Stimulated activated CD8-positive, alpha-beta memory T cell treated with anti-CD3 and anti-CD28 coated beads, Interleukin-7, amount 100 ng/mL, for 1 hour (primary cell): ENCODE measurements at places on chromosomes 2 and 18.
A peak's percentile ranks its signal among the peaks of the same experiment; 100 is the strongest.

- no peak for DNase-seq
These were observed 117.0 kb downstream of the NFATC1 start for GRCh38 chr18:79512461-79513380.

GRCh38 chr2:167209784-167210183, 321.5 kb downstream of the XIRP2 start:
- DNase-seq, result no peak

DNA sequence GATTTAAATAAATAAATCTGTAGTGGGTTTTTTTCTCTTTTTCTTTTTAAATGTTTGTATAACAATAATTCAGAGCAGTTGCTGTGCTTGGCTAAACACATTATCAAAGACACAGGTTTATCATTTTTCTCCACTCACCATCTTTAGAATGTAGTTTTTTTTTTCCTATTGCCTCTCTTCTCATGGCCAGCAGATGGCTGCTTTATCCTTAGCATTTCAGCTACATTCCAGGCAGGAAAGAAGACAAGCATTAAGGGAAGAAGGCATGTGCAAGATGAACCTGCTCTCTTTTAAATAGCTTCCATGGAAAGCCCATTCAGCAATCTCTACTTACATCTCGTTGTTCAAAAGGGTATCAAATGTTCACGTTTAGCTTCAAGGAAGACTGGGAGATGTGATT, 42.6 kb downstream of the ARHGAP15 start:
- DNase-seq, result no peak

DNA sequence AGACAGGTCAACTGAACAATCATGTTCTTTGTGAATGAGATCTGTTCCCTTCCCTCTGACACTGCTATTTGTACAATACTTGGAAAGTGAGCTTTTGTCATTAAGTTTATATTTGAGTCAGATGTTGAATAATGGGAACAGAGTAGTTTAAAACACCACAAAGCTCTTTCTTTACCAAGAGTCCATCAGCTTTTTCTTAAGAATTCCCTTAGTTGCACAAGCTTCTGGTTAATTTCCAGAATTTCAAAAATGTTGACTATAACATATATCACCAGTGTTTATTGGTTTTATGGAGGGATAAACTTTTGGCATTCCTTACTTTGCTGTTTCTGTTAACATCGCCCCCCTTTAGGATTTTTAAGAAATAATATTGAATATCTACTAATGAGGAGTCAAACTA, 403.7 kb downstream of the CCDC85A start:
- no peak for DNase-seq

GRCh38 chr18:62523631-62524439, 1.0 kb downstream of the ZCCHC2 start:
- DNase-seq, result peak; percentile 6

GRCh38 chr2:98743835-98744234, 12.9 kb upstream of the MGAT4A start:
- no peak for DNase-seq

DNA sequence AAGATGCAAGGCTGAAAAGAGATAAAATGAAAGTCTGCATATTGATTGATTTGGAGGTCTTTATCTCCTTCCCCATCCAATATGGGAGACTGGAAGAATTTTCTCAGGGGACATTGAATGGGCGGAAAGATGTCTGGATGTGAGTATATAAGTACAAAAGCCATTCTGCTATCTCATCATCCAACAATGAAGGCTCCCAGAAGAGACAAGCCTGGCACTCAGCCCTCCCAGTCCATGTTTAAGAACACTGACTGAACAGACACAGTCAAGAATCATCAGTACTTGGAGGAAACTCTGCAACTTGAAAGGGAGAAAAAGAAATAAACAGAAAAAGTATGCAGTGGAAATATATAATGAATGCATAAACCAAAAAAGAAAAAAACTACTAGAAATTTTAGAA, 80.9 kb downstream of the PTRHD1 start:
- DNase-seq, result no peak

- DNase-seq, result no peak
These were observed 33.0 kb downstream of the FHOD3 start for GRCh38 chr18:36330435-36331052.

DNA sequence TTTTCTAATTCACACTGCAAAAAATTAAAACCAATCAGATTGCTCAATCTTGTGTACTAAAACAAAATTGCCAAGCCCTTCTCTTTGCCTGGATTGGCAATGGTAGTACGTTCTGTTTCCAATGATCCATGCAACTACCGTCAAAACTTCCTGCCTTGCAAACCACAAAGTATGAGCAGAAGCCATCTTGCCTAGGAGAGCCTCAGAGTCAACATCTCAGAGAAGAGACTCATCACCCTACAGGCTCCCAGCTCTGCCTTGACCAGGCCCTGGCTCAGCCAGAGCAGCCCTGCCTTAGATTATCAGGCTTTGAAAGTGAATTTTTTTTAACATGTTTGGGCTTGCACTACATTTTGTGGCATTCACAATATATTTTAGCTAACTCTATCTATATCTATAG, 574.1 kb downstream of the SATB2 start:
- no peak for DNase-seq

DNA sequence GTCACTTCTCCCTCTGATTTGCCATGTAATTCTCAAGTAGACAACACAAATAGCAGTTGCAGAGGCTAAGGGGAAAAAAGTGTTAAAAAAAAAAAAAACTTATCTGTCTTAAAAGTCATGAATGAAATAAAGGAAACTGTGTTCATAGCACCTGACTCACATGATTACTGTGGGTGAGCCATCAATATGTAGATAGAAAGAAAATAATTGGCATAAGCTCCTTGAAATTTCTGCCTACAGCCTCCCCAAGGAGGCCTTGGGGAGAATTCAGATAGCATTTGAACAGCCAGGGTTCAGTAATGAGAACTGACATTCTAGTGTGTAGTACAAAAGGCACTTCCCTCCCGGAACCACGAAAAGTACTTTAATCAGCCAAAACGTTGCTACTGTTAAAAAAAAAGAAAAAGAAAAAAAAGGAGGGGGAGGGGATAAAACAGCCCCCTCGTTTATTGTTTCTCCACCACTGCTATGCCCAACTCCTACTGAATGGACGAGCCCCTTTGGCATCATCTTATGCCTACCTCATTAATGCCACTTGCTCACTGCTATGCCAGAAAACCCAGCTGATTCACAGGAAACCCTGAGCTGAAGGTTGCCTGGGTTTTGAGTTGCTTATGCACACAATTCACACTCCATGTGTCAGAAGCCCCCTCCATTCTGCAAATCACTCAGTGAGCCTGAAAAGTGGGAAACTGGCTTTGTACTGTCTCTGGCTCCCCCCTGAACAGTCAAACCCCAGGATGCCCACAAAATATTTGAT, 65.5 kb upstream of the KLF7 start:
- no peak for DNase-seq

DNA sequence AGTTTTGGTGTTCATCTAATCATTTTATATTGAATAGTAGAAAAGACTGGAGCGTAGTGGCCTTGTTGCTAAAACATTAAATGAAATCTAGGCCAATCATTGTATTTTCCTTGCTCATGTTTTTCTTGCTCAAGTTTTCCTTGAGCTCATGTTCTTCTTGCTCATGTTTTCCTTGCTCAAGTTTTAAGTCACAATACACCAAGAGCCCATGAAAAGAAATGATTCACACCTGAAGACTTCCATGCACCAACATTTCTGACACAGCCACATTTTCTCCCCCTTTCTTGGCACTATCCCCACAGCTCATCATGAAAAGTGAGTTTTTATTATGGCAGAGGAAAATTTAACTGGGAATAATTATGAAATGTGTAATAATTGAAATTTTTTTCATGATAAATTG, 92.0 kb downstream of the LRP1B start:
- no peak for DNase-seq

- no peak for DNase-seq
These were observed 31.4 kb upstream of the CD302 start for GRCh38 chr2:159829376-159829775.

DNA sequence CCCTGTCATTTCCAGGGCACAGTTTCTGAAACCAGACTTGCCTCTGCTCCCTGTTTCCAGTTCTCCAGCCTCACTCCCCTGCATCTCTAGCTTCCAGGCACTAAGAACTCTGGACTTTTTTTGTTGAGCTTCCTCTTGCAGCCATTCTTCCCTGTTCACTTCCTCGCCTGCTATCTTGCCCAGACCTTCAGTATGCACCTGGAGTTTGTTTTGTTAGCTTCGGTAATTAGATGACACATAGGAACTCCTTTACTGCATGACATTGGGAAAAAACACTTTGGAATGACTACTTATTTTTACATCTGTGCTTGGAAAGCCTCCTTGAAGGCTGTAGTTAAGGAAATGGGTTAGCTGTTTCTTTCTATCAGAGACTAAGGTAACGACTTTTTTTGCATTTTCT, 35.2 kb downstream of the OTOF start:
- no peak for DNase-seq

DNA sequence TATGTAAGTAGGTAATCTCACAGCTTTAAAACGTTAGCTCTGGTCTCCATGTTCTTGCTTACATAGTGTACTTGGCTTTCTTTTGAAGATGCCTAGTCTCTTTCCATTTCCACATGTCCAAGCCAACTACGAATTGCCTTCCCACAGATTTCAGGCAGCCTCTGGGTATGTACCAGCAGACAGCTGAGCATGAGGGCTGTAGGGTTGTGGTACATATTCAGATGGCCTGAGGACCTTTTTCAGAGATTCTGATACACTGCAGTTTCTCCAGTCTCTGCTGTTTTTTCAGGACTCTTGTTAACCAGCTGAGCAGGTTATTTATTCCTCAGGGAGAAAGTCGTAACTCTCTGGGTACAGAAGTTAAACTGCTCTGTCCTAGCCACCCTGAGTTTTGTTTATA, 3.1 kb upstream of the KCNJ13 start:
- DNase-seq, result no peak

GRCh38 chr2:157336137-157337010, 10.8 kb upstream of the ERMN start:
- DNase-seq, result no peak

DNA sequence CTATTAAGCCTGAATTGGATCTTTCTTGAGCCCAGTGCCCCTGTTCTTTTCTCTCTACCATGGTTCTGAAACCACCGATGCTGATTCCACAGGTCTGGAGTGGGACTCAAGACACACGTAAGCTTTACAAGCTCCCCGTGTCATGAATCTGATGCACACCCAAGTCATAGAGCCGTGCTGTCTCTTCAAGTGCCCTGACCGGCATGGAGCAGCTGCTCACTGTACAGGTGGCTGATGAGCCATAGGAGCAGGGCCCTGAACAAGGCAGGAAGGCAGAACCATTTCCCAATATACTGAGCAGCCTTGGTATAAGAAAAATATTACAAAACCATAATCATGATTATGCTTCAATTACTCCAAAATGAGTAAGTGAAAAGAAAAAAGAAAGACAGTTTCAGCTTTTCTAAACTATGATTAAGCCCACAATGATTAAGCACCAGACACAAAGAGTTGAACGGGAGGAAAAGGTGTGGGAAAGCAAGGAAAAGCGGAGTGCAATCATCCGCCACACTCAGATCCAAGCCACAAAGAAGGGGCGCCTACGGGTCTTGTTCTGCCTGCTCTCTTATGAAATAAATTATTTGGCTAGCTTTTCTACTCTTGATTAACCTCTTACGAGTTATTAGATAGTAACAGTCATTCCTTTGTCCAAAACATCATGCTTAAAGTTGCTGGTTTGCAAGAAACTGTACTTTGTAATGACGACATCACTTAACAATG, 41.7 kb downstream of the NOL10 start:
- DNase-seq, result no peak

DNA sequence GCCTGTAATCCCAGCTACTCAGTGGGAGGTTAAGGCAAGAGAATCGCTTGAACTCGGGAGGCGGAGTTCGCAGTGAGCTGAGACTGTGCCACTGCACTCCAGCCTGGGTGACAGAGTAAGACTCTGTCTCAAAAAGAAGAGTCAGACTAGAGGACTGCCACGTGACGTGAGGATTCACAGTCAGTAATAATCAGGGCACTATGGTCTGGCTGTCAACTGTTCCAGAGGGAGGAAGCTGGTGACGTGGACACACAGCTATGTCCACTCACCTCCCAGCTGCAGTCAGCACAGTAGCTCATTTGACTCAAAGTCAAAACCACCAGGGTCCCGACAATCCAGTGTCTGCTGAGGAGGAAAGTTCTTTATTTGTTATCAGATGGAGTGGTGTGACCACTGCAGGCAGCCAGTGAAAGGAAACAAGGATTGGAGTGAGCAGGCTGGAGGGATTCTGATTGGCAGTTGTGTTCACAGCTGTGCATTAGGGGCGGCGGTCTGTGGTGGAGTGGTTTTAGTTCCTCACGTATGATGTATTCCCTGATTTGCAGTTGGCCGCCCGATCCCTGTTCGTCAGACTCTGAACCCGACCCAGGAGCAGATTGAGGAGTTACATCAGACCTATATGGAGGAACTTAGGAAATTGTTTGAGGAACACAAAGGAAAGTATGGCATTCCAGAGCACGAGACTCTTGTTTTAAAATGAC, 37.9 kb downstream of the MOGAT1 start:
- no peak for DNase-seq

DNA sequence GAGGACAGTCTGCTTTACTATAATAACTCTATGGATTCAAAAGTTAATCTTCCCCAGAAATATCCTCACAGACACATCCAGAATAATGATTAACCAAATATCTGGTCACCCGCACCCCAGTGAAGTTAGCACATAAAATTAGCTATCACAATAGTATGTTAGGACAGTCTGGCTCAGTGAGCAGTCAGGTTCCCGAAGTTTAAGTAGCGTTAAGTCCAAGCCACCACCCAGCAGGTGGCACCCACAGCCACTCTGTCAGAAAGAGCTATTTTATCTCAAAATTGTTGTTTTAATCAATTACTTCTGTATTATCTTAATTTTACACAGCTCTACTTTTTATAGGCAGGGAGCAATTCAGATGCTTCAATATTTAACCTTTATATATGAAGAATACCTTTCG, 537.5 kb downstream of the MBD2 start:
- DNase-seq, result no peak

- no peak for DNase-seq
These were observed 96.4 kb downstream of the ANKRD12 start for GRCh38 chr18:9232977-9233376.

DNA sequence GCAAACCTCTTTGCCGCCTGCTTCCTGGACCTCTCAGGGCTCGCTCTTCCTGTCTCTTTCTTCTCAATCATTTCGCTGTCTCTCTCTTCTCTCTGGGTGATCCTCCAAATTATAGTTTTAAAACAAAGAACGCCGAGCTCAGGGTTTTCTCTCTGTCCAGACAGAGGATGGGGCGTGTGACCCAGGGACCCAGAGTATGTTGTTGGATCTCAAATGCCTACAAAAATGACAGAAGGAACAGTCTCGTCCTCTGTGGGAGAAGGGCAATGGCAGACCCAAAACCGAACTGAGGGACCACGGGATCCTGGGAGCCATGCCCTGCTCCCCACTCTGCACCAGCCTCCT, 88.5 kb downstream of the EIPR1 start:
- no peak for DNase-seq
